ENCODE measurements at places on chromosomes 2 and 18.

- no peak for DNase-seq
These were observed 371.6 kb upstream of the CHST9 start for GRCh38 chr18:27556741-27557140.

GRCh38 chr2:220460257-220460985, 833.0 kb downstream of the SLC4A3 start:
- no peak for DNase-seq

DNA sequence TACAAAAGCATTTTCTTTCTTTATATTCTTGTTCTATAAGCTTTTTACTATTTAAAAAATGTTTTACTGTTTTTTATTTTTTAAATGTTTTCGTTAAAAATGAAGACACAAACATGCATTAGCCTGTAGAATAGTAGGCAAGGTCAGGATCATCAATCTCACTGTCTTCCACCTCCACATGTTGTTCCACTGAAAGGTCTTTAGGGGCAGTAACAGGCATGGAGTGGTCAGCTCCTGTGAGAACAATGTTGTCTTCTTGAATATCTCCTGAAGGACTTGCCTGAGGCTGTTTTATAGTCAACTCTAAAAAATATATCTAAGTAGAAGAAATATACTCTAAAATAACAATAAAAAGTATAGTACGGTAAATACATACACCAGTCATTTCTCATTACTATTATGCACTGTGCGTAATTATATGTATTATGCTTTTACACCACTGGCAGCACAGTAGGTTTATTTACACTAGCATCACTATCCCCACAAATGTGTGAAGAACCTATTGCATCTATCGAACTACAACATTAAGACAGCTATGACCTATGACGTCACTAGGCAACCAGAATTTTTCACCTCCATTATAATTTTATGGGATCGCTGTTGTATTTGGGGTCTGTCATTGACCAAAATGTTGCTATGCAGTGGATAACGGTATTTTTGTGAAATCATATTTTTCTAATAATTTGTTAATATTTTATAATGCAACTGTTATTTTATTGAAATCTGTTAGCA, 764.3 kb downstream of the METTL4 start:
- no peak for DNase-seq

DNA sequence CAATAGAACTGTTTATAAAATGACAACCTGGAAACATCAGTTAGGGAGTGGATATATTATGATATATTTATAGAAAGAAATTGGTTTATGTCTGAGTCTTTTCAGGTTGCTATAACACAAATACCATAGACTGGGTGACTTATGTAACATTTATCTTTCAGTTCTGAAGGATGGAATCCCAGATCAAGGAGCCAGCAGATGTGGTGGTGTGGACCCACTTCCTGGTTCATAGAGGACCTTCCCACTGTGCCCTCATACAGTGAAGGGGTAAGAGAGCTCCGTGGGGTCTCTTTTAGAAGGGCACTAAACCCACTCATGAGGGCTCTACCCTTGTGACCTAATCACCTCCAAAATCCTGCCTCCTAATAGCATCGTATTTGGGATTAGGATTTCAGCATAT, 86.7 kb downstream of the BCL2 start:
- DNase-seq = no peak

DNA sequence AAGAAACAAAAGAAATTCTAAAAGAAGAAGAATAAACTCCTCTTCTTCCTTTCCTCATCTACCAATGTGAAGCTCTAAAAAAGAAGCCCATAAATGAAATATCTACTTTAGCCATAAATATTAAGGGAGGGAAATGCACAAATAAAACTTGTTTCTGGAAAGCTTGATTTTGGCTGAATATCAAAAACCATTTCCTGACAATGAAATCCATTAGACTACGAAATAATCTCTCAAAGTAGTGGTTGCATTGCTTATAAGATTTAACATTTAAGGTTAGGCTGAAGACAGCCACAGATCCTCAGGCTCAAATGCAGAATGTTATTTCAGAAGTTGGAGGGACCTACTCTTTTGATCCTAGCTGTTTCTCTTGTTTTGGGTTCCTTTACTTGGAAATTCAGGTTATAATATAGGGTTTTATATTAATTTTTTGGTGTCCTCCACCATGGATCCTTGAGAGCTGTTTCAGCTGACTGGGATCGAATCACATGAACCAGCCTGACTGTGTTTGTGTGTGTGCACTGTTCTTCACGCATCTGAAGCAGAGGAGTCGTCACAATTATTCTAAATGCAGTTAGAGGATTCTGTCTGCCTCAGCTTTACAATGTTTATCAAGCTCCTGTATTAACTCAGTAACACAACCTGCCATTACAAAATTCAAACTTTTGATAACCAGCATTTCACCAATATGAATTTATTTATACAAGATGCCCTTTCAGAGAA, 474.8 kb downstream of the ARHGAP15 start:
- DNase-seq = no peak

GRCh38 chr2:79824086-79824786, 311.4 kb downstream of the CTNNA2 start:
- DNase-seq = no peak

DNA sequence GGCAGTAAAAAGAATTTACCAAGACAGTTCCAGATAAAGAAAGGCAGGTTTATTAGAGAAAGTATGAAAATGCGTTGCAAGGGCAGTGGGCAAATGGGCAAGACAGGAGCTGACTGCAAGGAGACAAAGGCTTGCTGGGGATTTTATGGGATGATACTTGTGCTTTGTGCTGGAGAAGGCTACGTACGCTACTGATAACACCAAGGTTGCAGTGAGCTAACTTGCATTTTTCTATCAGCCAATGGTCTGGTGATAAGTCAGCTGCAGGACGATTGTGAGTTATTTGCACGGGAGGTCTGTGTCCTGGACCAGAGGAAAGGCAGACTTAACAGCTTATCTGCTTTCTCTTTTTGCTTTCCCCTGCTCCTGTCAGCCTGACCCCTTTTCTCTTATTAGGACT, 116.5 kb downstream of the PMS1 start:
- no peak for DNase-seq

Data from T-cell (primary cell).